NCI-H187 treated with DMSO at 0.1 percent for 48 hours (cell line): ENCODE measurements at places on chromosomes 5 and 9.

DNA sequence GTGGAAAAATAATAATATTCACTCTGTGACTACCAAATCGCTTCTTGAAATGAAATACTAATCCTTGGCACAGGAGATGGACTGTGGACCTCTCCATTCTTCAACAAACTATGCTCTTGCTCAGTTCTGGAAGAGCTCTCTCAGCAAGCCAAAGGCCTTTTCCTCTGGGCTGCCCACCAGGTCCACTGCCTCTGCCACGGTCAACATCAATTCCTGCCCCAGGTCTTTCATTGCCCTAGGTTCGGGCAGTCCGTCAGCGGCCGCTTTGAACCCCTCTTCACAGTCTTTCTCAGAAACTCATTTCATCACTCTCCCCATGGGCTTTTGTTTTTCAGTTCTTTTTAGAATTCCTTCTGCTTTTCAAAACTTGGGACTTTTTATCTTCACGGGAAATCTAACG is 64.9 kb downstream of the GNAQ start:
- DNase-seq = no peak

DNA sequence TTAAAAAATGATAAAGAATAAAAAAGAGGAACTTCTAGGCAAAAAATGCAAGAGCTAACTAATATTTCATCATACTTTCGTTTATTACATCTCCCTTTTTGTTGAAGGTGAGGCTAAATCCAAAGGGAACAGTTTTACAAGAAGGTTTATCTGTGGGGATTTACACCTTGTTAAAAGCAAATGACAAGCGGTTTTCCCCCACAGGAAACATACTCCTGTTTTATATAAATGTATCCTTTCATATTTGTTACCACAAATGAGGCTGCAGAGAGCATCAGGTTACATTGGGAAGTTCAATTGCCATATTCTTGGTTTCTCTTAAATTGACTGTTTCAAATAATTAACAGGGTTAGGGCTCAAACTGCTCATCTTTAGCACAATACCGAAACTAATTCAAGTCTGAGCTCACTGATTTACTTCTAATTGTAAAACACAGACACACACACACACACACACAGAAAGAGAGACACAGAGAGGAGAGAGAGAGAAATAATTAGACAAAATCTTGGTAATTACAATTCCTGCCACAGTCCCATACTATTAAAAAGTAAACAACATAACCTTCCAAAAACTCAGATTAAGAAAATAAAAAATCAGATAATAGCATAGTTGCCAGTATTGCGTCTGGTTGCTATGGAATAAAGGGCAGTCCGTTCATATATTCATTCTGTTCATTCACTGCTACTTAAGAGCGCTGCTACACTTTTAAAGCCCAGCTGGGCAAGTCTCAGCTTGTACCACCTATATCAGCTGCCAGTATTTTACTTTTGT is 17.1 kb downstream of the RFX3 start:
- peak; percentile 18 for DNase-seq

GRCh38 chr9:61673664-61674381 is 484.0 kb downstream of the SPATA31A7 start:
- DNase-seq = no peak

- DNase-seq = no peak
These were observed 514.7 kb downstream of the DIRAS2 start for GRCh38 chr9:90127923-90128322.

GRCh38 chr5:68215898-68216244 is 315 bp downstream of the PIK3R1 start:
- peak; percentile 79 for DNase-seq

- DNase-seq = no peak
These were observed 2.5 kb downstream of the IRX2 start for GRCh38 chr5:2748861-2749513.
